ENCODE measurements at places on chromosomes 12 and 14.

DNA sequence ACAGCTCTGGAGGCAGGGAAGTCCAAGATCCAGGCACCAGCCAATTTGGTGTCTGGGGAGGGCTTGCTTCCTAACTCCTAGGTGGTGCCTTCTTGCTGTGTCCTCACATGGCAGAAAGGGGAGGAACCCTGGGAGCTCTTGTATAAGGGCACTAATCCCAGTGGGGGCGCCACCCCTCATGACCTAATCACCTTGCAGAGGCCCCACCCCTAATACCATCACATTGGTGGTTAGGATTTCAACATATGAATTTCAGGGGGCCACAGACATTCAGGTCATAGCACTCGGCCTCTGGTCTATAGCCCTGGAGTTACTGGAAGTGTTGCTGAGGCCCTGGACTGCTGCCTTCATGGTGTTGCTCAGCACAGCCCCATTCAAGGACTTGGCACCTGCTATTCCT lies 14.6 kb downstream of the PSMD9 start:
- H3K4me3 ChIP-seq, result no peak overlapping the region
- H3K27ac ChIP-seq, result no peak overlapping the region
- no peak for DNase-seq
- H3K27me3 ChIP-seq, result no peaks in the 10 kb centered on the region
- no peaks in the 10 kb centered on the region for H3K4me1 ChIP-seq
- peaks cover 27% of the 10 kb centered on the region for H3K36me3 ChIP-seq

DNA sequence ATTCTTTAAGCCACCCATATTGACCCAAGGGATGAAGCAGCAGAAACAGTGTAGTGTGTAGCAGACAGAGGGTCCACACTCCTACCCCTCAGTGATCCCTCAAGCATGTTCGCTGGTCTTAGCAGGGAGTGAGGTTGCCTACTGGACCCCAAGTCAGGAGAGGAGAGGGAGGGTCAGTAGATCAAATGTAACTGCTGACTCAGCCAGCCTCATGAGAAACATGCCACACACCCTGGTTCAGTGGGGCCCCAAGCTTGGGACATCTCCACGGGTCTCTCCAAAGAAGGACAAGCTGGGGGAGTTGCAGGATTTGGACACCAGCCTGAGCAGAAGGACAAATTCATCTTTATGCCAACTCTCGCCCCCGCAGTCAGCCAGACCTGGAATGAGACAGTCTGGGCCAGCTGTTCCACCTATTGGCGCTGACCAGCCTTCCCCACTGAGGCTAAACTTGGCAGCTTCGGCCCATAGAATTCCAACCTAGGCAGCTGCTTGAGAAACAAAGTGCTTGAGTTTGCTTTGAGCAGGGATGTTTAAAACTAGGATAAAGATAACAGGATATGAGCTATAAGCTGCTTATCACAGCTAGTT lies 66.0 kb upstream of the ACTN1 start:
- no peaks in the 10 kb centered on the region for H3K36me3 ChIP-seq
- peaks cover 46% of the 10 kb centered on the region for H3K4me1 ChIP-seq
- H3K27me3 ChIP-seq, result no peaks in the 10 kb centered on the region

- peak; percentile 19 for DNase-seq
- no peaks in the 10 kb centered on the region for H3K27me3 ChIP-seq
- H3K4me1 ChIP-seq, result peaks cover 14% of the 10 kb centered on the region
- no peak overlapping the region for H3K4me3 ChIP-seq
These were observed 52.3 kb downstream of the PPM1H start for GRCh38 chr12:62882696-62883095.

DNA sequence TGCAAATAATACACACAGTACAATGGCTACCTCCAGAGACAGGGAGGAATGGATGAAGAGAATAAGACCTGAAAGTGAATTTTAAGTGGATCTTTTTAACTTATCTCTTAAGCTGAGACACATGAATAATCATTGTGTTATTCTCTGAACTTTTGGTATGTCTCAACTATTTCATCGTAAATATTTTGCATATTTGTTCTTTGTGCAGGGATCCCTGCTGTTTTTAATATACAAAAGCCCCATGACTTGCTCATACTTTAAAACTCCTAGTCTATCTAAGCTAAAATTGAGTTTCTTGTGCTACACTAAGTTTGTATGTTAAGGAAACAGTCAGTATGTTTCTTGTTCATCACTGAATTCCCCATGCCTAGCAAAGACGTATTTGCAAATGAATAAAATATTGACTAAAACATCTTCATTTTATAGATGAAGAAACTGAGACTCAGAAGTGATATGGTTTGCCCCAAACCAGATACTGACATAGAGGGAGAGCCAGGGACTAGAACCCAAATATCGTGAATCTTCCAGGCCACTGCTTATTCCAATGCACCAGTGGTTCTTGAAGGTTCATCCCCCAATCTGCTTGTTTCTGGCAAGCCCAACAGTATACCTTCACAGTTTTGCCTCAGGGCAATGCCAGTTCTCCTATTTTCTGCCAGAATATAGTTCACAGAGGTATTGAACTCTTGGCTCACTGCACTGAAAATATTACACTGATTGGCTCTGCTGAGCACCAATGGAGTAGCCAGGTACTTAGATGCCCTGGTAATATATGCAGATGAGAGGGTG lies 356.9 kb downstream of the MED13L start:
- no peak for DNase-seq
- no peaks in the 10 kb centered on the region for H3K4me1 ChIP-seq
- H3K36me3 ChIP-seq, result no peaks in the 10 kb centered on the region
- no peaks in the 10 kb centered on the region for H3K27me3 ChIP-seq
- H3K27ac ChIP-seq, result no peak overlapping the region

DNA sequence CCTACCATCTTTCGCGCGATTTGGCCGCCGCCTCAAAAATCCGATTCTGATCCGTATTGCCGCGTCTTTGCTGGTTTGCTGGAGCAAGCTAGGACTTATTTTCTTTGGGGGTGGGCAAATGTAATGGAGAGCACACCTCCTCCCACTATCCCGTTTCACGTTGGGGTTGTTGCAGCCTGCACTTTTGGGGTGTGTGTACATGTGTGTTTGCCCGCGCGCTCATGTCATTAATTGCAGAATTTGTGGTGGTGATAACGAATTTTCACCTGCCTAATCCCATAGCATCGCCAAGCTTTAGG lies 657 bp downstream of the METAP2 start:
- peak overlapping the region; percentile 92 for H3K4me3 ChIP-seq
- no peak for DNase-seq
- H3K4me1 ChIP-seq, result no peaks in the 10 kb centered on the region
- peaks cover 37% of the 10 kb centered on the region for H3K36me3 ChIP-seq
- H3K27ac ChIP-seq, result peak overlapping the region; percentile 83
- H3K27me3 ChIP-seq, result no peaks in the 10 kb centered on the region

DNA sequence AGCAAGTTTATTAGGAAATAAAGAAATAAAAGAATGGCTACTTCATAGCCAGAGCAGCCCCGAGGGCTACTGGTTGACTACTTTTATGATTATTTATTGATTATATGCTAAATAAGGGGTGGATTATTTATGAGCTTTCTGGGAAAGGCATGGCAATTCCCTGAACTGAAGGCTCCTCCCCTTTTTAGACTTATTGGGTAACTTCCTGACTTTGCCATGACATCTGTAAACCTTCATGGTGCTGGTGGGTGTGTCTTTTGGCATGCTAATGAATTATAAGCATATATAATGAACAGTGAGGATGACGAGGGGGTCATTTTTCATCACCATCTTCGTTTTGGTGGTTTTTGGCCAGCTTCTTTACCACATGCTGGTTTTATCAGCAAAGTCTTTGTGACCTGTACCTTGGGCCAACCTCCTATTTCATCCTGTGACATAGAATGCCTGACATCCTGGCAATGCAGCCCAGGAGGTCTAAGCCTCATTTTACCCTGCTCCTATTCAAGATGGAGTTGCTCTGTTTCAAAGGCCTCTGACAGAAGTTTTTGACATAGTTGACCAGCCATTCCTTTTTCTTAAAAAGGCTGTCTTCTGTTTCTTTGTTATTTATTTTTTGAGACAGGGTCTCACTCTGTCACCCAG lies 11.1 kb upstream of the PTGES3 start:
- no peak for DNase-seq
- peaks cover 19% of the 10 kb centered on the region for H3K4me1 ChIP-seq
- no peak overlapping the region for H3K27ac ChIP-seq
- H3K27me3 ChIP-seq, result no peaks in the 10 kb centered on the region

- no peak for DNase-seq
- no peak overlapping the region for H3K27ac ChIP-seq
- H3K4me1 ChIP-seq, result 0 out of 2 replicates have a peak, but pooled peaks cover 11% of the 10 kb centered on the region
- H3K4me3 ChIP-seq, result no peak overlapping the region
- H3K36me3 ChIP-seq, result no peaks in the 10 kb centered on the region
These were observed 3.3 kb downstream of the PARP11 start for GRCh38 chr12:3869865-3870264.

- peaks cover 32% of the 10 kb centered on the region for H3K27me3 ChIP-seq
- no peaks in the 10 kb centered on the region for H3K36me3 ChIP-seq
- peak overlapping the region; percentile 44 for H3K4me3 ChIP-seq
- peak; percentile 42 for DNase-seq
These were observed 721 bp downstream of the CABP1 start for GRCh38 chr12:120640861-120641833.

- H3K36me3 ChIP-seq, result no peaks in the 10 kb centered on the region
- no peak overlapping the region for H3K27ac ChIP-seq
- peak; percentile 48 for DNase-seq
- H3K4me1 ChIP-seq, result 0 out of 2 replicates have a peak, but pooled peaks cover 3% of the 10 kb centered on the region
These were observed 127.2 kb upstream of the ATF7IP start for GRCh38 chr12:14238221-14238792.

- no peaks in the 10 kb centered on the region for H3K36me3 ChIP-seq
- no peaks in the 10 kb centered on the region for H3K27me3 ChIP-seq
- H3K27ac ChIP-seq, result no peak overlapping the region
- no peak overlapping the region for H3K4me3 ChIP-seq
These were observed 355.8 kb upstream of the E2F7 start for GRCh38 chr12:77421152-77421551.

- no peak overlapping the region for H3K27ac ChIP-seq
- H3K4me1 ChIP-seq, result no peaks in the 10 kb centered on the region
- no peaks in the 10 kb centered on the region for H3K27me3 ChIP-seq
- H3K4me3 ChIP-seq, result no peak overlapping the region
These were observed 34.7 kb upstream of the FZD10 start for GRCh38 chr12:130127532-130127911.

DNA sequence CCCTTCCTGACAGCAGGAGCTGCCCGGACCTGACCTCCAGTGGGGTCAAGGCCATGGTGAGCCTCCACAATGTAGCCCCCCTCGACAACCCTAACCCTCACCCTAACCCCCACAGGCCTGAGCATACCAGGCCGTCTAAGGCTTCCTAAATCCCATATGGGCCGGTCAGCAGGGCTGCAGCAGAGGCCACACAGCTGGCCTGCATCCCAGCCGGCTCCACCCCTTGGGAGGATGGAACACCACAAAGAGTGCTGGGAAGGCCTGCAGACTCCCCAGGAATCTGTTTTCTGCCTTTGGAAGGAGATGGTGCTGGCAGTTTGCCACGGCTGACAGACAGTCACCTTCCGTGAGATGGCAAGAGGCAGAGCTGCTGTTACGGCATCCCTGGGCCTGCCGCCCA lies 2.8 kb downstream of the TMEM179 start:
- H3K4me1 ChIP-seq, result no peaks in the 10 kb centered on the region
- no peak overlapping the region for H3K4me3 ChIP-seq
- H3K27me3 ChIP-seq, result peaks cover 14% of the 10 kb centered on the region

DNA sequence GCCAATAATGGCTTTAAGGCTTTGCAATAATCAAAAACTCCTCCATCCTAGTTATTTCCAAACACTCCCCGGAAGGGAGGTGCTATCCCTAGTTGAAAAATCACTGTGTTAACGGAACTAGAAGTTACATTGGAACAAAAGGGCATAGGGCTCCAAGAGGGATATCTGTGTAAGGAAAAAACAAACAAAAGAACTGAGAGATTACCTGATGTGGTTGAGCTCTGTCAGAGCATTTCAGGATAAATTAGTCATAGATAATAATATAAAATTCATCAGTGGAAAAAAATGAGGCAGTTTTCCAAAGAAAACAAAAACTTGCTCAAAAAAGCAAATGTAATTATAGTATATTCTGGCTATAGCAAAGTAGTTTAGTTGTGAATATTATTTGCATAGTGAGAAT lies 27.4 kb upstream of the PAPLN start:
- peaks cover 25% of the 10 kb centered on the region for H3K36me3 ChIP-seq
- no peaks in the 10 kb centered on the region for H3K27me3 ChIP-seq
- H3K4me1 ChIP-seq, result no peaks in the 10 kb centered on the region
- H3K27ac ChIP-seq, result no peak overlapping the region

DNA sequence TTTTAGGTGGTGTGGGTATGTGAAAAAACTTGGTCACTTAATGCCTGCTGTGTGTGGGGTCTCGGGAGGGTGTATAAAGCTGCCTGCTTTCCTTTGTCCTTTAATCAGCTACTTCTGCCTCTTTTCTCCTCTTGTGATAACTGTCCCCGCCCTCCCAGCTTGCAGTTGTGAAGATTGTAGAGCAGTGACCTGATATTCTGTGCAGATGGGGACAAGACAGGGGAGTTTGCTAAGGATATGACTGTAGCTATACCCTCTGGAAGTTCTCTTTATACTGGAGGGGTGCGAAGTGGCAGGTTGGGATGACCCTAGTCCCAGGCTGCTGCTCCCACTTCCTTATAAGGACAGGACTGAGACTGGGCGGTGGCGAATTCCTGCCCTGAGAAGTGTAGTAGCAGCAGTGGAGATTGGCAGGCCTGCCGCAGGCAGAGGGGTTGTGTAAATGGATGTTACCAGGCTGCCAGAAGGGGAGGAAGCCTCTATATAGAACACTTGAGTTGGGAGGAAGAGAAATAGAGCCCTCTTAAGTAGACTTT lies 835 bp downstream of the MYL6 start:
- peaks cover 29% of the 10 kb centered on the region for H3K4me1 ChIP-seq
- peaks cover 55% of the 10 kb centered on the region for H3K36me3 ChIP-seq
- peak overlapping the region; percentile 77 for H3K27ac ChIP-seq
- peak; percentile 64 for DNase-seq
- no peaks in the 10 kb centered on the region for H3K27me3 ChIP-seq
- H3K4me3 ChIP-seq, result peak overlapping the region; percentile 78

DNA sequence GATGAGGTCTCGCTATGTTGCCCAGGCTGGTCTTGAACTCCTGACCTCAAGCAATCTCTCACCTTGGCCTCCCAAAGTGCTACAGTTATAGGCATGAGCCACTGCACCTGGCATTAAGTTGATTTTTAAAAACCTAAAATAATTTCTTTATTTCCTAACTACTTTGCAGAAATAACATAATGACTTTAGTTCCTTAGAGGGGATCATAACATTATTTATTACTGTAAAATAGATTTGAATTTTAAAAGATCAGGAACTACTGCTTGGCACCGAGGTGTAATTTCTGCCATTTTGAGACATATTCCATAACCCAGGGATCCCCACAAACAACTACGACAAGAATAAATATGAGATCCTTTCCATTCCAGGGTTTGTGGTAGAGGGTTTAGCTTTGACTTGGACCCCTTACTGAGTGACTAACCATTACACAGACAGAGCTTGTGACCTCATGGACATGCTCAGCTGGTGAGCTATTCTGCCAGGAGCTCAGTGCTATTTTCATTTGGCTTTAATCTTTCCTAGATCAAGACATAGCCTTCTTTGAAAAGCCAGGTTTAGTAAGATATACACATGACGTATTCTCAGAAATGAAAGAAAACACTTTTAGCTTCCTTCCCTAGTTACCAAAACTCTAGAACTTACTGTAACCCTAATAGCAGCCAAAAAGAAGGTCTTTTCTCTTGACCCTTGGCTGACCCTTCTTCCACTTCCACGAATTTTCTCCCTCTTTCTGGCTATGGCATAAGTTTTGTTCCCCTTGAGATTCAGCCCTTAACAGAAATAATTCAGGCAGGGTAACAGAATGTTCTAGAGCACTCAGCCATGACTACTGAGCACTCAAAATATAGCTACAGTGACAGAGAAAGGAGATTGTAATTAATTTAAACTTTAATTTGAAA lies 75.1 kb upstream of the NUDT4 start:
- H3K4me3 ChIP-seq, result no peak overlapping the region
- H3K27me3 ChIP-seq, result no peaks in the 10 kb centered on the region
- no peaks in the 10 kb centered on the region for H3K36me3 ChIP-seq
- no peak for DNase-seq

All from SJCRH30 (cell line).